ENCODE measurements at places on chromosomes 6 and 20. TPM values are rescaled to one million over a fixed set of nuclear protein-coding genes. Genes with fewer than 3 reads are reported as not detected.

DNA sequence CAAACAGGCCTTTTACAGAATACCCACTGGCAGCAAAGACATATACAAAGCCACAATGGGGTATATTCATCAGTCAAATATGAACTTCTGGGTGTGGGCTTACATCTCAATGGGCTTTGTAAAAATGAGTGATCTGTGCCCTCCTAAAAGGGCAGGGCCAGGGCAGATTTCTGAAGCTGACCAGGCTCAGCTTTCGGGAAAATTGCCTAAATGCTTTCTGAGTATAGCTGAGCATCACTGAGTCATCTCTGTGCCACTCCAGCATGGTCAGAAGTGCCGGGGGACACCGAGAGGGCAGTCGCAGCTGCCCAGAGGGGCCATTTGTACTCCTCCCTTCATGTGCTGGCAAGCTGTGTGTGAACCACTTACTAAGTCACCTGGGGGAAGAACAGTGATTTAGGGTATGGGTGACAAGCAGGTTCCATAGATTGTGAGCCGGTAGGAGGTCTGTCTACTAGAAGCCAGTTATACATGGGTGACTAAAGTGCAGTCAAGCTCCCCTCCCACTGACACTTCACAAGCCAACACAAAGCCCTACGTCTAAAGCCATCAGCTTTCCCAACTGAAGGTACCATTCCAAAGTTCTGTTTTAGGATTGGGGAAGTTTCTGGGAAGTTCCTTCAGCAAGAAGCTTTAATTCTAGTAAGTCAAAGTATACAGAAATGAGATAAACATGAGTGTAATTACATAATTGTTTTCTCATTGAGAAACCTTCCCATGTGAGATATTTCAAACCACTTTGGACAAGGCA, 147.6 kb upstream of the TAB2 start:
- DNase-seq: no peak

- DNase-seq: peak; percentile 95
These were observed 10.1 kb upstream of the NQO2 start for GRCh38 chr6:2989332-2990247.

NOTCH4 gene
- 2.2 TPM for total RNA-seq

- peak; percentile 77 for DNase-seq
These were observed 77.5 kb downstream of the CAP2 start for GRCh38 chr6:17470938-17471327.

DNA sequence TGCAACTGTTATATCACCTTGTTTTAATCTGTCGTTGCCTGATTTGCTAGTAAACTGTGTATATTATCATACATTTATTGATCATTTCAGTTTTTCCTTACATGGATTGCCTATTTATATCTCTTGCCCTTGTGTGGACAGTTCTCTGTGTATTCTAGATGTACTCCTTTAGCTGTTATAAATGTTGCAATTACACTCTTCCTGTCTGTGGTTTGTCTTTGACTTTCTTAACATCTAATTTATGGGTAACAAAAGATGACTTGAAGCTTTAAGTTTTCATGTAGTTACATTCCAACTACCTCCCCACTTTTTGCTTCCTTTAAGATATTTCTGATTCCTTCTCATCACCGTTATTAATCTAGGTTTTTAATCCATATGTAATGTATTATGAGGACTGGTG, 22.6 kb downstream of the PLCB1 start:
- DNase-seq: no peak

- no peak for DNase-seq
These were observed 5.1 kb downstream of the PNRC1 start for GRCh38 chr6:89085409-89086205.

- no peak for DNase-seq
These were observed 24.2 kb upstream of the PCSK2 start for GRCh38 chr20:17202673-17203072.

GABRR1 gene
- not detected for total RNA-seq

- DNase-seq: peak; percentile 79
These were observed 12.8 kb downstream of the PTPRK start for GRCh38 chr6:128507337-128508310.

DNA sequence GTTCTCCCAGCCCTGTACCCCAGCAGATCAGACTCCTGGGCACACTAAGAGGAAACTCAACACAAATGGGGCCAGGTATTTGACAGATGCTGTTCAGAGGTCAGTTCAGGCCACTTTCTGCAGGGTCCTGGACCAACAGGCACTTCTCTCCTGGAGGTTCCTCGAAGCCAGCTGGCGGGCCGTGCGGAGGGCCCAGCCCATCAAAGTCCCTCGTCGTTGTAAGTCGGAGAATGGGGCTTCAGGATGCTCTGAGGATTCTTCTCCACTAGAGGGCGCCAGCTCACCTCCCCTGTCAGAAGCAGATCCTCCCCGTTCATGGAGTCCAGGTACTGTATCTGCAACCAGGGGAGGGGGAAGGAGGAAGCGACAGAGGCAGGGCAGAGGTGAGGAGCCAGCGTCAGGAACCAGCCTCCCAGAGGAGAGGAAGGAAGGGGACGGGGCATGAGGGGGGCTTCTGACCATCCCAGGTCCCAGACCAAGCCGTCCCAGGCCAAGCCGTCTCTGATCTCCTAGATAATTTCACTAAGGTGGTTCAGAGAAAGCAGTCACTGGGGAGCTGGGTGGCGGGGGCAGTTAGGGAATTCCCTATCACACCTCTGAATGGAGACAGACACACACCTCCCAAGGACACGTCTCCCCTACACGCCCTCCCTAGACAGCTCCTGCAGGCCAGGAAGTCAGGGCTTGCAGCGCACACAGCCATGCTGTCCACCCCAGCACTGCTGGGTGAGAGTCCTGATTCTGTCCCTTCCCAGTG, 11.7 kb upstream of the FAM83C start:
- peak; percentile 92 for DNase-seq

LY6G6F gene
- total RNA-seq: not detected

- no peak for DNase-seq
These were observed 1189.4 kb upstream of the EYS start for GRCh38 chr6:66896415-66896814.

GRCh38 chr6:22079783-22080182, 217.1 kb downstream of the PRL start:
- DNase-seq: peak; percentile 78

- DNase-seq: no peak
These were observed 1.6 kb upstream of the NCOA7 start for GRCh38 chr6:125789167-125789566.

PRR18 gene
- not detected for total RNA-seq

DNA sequence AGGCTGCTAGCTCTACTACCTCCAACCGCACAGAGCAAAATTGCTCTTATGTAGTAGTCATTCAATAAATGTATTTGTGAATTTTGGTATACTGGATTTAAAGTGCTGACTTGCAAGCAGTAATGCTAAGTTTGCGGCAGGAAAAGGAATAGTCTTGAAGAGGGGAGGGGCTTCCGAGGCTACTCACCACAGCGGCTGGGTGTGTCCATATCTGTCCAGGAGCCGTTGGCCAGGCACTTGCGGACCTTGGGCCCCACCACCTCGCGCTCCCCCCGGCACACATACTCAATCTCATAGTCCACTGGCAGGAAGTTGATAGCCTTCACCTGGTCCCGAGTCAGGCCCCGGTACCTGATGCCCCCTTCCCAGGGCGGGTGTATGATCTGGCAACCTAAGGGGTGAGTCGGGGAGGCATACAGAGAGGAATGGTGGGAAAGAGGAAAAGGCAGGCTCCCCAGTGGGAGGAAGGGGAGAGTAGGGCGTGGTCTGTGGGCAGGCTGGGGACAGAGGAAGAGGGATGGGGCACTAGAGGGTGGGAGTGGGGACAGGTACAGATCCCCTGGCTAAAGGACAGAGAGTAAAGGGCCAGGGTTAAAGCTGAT, 1.7 kb downstream of the GABBR1 start:
- DNase-seq: peak; percentile 34

- no peak for DNase-seq
These were observed 158.7 kb upstream of the CENPW start for GRCh38 chr6:126181173-126181741.

DNA sequence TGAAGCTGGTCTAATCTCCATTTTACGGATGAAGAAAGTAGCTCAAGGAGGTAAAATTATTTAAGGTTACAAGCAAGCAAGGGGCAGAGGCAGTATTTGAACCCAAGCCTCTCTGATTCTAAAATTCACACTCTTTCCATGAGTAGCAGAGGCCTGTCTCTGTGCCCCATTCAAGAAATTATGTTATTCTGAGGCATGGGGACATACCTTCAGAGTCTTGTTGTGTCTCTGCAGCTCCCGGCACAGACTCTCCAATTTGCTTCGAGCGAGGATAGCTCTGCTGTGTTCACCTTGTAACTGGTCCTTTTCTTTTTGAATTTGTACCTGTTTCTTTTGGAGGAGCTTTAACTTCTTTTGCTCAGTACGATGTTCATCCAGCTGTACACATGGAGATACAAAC, 21.5 kb downstream of the TXLNB start:
- DNase-seq: no peak

GRCh38 chr6:18342223-18342622, 44.9 kb upstream of the RNF144B start:
- DNase-seq: no peak

- no peak for DNase-seq
These were observed 149.1 kb downstream of the RIMS1 start for GRCh38 chr6:72035486-72035885.

DNA sequence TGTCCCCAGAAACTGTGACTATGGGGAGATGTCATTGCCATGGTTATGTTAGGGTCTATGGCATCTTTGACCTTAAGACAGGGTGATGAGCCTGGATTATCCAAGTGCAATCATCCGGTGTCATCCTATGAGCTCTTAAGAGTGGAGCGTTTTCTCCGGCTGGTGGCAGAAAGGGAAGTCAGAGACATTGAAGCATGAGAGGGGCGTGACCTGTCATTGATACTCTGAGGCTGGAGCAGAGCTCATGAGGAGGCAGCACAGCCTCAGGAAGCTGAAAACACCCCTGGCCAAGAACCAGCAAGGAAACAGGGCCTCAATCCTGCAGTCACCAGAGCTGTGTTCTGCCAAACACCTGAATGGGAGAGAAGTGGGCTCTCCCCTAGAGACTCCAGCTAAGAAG, 59.6 kb downstream of the ANKRD60 start:
- no peak for DNase-seq

RBPJL gene
- not detected for total RNA-seq

DNA sequence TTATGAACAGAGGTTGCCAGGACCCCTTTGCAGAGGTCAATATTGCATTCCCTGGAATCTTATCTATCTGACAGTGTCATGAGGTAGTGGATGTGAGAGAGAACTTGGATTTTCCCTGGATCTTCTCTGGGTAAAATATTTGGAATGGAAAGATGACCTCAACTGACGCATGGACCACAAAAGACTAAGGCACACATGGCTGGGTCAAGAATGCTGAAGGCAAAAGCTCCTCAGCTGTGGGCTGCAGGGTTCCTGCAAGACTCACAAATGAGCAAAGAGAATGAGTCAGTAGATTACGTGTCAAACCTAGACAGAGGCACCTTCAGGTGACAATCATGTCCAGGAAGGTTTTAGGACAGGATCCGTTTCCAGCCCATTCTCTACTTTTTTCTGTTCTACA, 484.0 kb downstream of the C6orf118 start:
- DNase-seq: no peak

- no peak for DNase-seq
These were observed 47.1 kb downstream of the ASCC3 start for GRCh38 chr6:100833972-100834574.

- DNase-seq: no peak
These were observed 36.9 kb downstream of the CBFA2T2 start for GRCh38 chr20:33526769-33527168.

JPH2 gene
- 0.83 TPM for total RNA-seq

CST3 gene
- 30.8 TPM for total RNA-seq

HLA-DQA1 gene
- not detected for total RNA-seq

HNF4A gene
- not detected for total RNA-seq

- peak; percentile 54 for DNase-seq
These were observed 9.3 kb downstream of the RAET1E start for GRCh38 chr6:149888659-149889058.

DNA sequence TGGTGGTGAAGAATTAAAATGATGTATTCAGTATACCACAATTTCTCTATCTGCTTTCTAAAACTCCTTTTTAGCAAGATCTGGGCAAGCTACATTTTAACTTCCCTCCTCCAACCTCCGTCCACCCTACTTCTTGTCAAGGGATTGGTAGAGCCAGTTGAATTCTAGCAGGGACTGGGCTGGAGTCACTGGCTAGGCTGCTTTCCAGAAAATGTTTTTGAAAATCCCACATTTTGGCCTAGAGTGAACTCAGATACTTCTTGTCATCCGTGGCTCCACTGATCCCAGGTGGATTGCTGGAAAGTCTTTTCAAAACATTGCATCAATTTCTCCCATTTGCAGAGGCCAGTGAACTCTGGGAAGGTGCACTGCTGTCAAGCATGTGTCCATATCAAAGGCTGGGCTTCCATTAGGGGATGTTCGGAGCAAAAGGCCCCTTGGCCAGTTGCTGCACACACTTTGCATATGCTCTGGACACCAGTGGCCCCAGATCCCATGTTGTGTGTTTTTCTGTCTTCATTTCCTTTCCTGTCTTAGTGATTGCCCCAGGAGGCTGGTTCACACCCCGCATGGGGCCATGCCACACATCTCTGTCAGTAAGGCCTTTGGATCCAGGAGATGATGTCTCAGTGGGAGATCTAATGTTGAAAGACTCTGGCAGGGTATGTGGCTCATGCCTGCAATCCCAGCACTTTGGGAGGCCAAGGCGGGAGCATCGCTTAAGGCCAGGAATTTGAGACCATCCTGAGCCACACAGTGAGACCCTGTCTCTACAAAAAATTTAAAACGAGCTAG, 11.3 kb upstream of the KCNK16 start:
- DNase-seq: no peak

MEI4 gene
- total RNA-seq: not detected

- no peak for DNase-seq
These were observed 211.6 kb downstream of the WDR27 start for GRCh38 chr6:169490246-169490641.

HLA-A gene
- 76.4 TPM for total RNA-seq

DNA sequence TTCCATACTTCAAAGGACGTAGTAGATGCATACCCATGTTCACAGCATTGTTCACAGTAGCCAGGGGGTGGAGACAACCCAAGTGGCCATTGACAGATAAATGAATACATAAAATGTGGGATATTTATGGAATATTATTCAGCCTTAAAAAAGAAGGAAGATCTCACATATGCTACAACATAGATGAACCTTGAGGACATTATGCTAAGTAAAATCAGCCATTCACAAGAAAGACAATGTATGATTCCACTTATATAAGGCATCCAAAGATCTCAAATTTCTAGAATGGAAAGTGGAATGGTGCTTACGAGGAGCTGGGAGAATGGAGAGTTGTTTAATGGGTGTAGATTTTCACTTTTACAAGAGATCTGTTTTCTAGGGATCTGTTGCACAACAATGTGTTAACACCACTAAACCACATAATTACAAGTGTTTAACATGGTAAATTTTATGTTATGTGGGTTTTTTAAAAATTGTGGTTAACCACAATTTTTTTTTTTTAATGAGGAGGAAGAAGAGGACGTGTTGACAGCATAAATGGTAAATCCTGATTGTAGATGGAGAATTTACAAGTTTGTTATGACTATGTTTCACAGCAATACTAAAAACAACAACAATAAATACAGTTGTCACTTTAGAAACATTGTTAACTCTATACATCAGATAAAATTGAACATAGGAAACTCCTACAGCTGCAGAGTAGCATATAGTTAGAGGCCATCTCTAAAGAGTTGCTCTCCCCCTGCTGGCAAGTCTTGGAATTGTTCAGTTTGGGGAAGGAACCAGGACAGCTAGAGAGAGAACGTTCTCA, 41.6 kb downstream of the CCN2 start:
- DNase-seq: peak; percentile 72
